MM.1S (cell line): ENCODE measurements at places on chromosomes 4 and X.

GRCh38 chr4:83993774-83994173 is 457.9 kb downstream of the GPAT3 start:
- no peak for DNase-seq
- H3K36me3 ChIP-seq = no peaks in the 10 kb centered on the region
- no peak overlapping the region for H3K4me3 ChIP-seq
- H3K27ac ChIP-seq = no peak overlapping the region
- no peaks in the 10 kb centered on the region for H3K27me3 ChIP-seq
- no peaks in the 10 kb centered on the region for H3K4me1 ChIP-seq

- DNase-seq = no peak
- no peak overlapping the region for H3K4me3 ChIP-seq
- no peak overlapping the region for H3K27ac ChIP-seq
- no peaks in the 10 kb centered on the region for H3K36me3 ChIP-seq
Observed at GRCh38 chr4:18536428-18536827, 514.9 kb upstream of the LCORL start.

DNA sequence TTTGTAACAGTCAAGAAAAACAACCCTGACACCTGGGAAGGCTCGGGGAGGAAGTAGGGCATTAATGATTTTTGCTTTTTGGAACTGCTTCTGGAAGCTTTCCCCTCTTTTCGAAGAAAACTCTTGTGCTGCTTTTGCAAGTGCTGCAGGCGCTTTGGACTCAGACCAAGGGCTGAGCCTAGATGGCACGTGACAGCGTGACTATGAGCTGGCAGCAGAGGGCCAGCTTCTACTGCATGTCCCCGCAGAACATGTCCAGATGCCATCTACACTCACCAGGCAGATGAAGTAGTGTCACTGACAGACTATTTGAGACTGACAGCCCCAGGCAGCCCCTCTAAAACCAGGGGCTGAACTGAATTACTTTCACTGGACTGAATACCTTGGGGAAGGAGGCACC is 6.2 kb downstream of the NR0B1 start:
- H3K27ac ChIP-seq = no peak overlapping the region
- H3K36me3 ChIP-seq = no peaks in the 10 kb centered on the region
- DNase-seq = no peak

DNA sequence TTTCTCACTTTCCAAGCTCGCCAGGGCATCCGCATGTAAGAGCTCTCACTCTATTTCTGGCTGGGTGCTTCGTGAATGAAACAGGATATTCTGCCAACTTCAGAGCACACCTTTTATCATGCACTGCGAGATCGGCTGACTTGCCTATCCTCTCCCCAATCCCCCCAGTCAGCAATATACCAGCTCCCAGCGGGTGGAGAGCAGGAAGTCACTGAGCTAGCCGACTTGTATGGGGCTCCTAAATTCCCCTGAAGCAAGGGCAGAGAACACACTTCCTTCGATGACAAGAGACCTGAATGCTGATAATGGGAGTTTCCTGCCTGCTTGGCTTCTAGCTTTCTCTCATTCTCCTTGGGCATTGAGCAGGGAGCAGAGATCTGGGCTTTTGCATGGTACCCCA is 33.8 kb upstream of the MAMLD1 start:
- no peak for DNase-seq
- no peak overlapping the region for H3K4me3 ChIP-seq
- H3K36me3 ChIP-seq = no peaks in the 10 kb centered on the region
- H3K27ac ChIP-seq = no peak overlapping the region

DNA sequence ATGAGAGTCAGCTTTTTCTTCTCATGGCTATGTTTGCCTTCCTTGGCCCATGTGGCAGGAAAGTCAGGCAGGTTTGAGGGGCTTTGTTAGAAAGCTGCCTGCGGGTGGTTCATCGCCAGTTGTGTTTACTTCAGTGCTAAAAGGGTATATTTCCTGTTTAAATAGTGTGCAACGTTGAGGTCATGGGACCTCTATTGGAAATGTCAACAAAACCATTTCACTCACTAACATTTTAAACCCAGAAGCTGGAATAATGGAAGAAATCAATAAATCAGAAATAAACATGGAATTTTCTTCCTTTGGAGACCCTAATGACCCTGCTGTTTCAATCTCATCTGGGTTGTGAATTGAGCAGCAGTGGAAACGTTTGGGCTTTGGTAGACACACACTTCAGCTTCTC is 185.8 kb downstream of the ANKRD50 start:
- H3K4me1 ChIP-seq = no peaks in the 10 kb centered on the region
- no peaks in the 10 kb centered on the region for H3K36me3 ChIP-seq
- no peaks in the 10 kb centered on the region for H3K27me3 ChIP-seq
- H3K4me3 ChIP-seq = no peak overlapping the region
- DNase-seq = no peak

- no peak overlapping the region for H3K27ac ChIP-seq
- H3K27me3 ChIP-seq = no peaks in the 10 kb centered on the region
- H3K4me1 ChIP-seq = no peaks in the 10 kb centered on the region
- DNase-seq = no peak
Observed at GRCh38 chr4:165336743-165337142, 9.3 kb downstream of the MSMO1 start.

- peaks cover 85% of the 10 kb centered on the region for H3K27me3 ChIP-seq
- no peak overlapping the region for H3K27ac ChIP-seq
- no peak overlapping the region for H3K4me3 ChIP-seq
- no peaks in the 10 kb centered on the region for H3K4me1 ChIP-seq
- no peaks in the 10 kb centered on the region for H3K36me3 ChIP-seq
Observed at GRCh38 chr4:1770791-1771231, 22.3 kb upstream of the FGFR3 start.

GRCh38 chrX:65601530-65602220 is 65.8 kb upstream of the MSN start:
- H3K27me3 ChIP-seq = no peaks in the 10 kb centered on the region
- H3K36me3 ChIP-seq = no peaks in the 10 kb centered on the region
- no peak overlapping the region for H3K27ac ChIP-seq

DNA sequence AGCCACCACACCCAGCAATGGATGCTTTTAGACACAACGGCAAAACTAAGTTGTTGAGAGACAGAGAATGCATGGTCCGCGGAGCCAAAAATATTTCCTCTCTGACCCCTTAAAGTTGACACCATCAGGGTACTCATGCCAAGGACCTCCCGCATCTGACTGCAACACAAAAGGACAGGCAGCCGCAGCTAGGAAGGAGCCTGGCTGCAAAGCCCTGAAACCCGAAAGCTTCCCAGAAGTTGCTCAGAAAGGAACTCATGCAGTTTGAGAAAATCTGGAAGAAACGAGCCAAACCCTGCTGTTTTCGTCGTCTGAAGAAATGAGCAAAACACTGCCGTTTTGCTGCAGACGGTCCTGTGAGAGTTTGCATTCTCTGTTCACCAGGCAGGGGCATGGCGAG is 16.5 kb downstream of the DHRSX start:
- no peaks in the 10 kb centered on the region for H3K36me3 ChIP-seq
- DNase-seq = no peak
- H3K27ac ChIP-seq = no peak overlapping the region
- H3K27me3 ChIP-seq = no peaks in the 10 kb centered on the region

DNA sequence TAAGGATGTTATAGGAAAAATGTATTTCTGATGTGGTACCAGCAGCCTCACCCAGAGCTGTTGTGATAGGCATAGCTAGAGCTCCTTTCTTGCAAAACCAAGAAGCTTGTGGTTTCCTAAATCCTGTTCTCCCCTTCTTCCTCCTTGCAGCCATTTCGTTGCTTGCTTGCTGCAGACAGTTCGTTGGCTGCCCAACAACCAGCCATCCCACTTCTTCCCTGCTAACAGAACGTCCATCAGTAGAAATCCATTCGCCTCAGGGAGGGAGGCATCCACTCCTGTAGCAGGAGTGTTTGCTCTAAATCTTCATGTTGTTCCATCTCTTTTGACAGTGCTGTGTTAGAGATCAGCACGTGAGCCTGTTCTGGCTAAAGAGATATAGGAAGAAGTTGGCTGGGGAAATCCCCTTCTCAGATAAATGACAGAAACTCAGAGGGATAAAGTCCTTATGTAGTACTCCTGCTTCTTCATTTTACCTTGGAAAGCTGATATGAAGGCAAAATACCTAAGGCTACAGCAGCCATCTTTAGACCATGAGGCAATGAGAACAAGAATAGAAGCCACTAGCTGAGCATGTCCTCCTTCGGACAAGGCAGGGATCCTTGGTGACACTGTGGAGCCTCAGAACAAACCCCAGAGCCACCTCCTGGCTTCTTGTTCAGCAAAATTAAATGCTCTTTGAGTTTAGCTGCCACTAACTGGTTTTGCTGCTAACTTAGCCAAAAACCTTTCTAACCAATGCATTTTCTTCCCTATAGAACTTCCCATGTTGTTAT is 68.4 kb upstream of the RELL1 start:
- H3K4me3 ChIP-seq = no peak overlapping the region
- no peaks in the 10 kb centered on the region for H3K36me3 ChIP-seq
- H3K27ac ChIP-seq = no peak overlapping the region
- H3K27me3 ChIP-seq = no peaks in the 10 kb centered on the region
- no peak for DNase-seq
- no peaks in the 10 kb centered on the region for H3K4me1 ChIP-seq

DNA sequence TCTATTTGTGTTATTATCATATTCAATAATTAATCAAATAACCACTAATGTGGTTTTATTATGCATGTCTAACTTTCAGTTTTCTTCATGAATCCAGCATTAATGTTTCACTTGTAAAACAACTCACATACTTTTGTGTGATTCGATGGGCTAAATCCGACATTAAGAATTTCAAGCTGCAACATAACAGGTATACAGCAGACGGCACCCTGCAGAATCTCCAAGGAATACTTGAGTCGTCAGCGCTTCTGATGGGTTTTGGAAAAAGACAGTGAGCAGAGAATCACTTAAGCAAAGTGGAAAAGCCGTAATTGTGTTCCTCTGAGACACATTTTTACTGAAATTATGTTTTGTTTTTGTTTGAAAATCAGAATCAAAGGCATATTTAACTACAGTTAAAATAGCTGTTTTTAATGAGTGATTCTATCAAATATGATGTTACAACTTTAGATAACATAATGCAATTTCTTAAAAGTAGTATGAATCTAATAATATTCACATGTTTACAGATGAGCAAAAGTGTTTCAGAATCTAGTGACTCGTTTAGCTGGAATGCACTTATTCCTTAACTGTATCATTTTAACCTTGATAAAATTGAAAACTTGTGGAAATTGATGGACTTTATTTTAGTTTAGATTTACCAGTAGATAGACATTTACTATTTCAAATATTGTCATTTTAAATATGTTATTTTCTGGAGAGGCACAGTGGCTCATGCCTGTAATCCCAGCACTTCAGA is 514.8 kb downstream of the CCSER1 start:
- no peak overlapping the region for H3K4me3 ChIP-seq
- no peaks in the 10 kb centered on the region for H3K36me3 ChIP-seq
- no peaks in the 10 kb centered on the region for H3K4me1 ChIP-seq
- no peak overlapping the region for H3K27ac ChIP-seq
- no peaks in the 10 kb centered on the region for H3K27me3 ChIP-seq

DNA sequence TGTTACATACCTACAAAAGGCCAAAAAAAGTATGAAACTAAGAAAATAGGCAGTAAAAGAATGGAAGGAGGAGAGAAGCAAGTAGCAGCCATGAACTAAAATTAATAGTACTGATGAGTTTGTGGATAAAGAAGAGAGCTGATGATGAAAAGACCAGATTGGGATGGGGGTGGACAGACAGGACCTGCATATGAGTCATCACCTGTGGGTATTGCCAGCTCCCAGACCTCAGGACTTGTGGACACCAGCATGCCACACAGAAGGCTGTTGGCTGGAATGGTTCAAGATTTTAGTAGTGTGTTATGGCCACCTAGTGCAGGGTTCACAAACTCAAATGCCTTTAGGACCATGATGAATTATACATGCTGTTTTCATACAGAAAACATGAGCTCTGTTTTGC is 58.9 kb downstream of the ARX start:
- no peaks in the 10 kb centered on the region for H3K27me3 ChIP-seq
- no peaks in the 10 kb centered on the region for H3K36me3 ChIP-seq
- no peak overlapping the region for H3K27ac ChIP-seq
- H3K4me3 ChIP-seq = no peak overlapping the region

GRCh38 chr4:143189528-143189927 is 4.8 kb downstream of the USP38 start:
- DNase-seq = peak; percentile 46
- peak overlapping the region; percentile 11; the same call in 1 of the 2 replicates for H3K27ac ChIP-seq
- peaks cover 15% of the 10 kb centered on the region; the same call in 1 of the 2 replicates for H3K4me1 ChIP-seq
- no peaks in the 10 kb centered on the region for H3K27me3 ChIP-seq
- H3K36me3 ChIP-seq = no peaks in the 10 kb centered on the region; the same call in 1 of the 2 replicates

DNA sequence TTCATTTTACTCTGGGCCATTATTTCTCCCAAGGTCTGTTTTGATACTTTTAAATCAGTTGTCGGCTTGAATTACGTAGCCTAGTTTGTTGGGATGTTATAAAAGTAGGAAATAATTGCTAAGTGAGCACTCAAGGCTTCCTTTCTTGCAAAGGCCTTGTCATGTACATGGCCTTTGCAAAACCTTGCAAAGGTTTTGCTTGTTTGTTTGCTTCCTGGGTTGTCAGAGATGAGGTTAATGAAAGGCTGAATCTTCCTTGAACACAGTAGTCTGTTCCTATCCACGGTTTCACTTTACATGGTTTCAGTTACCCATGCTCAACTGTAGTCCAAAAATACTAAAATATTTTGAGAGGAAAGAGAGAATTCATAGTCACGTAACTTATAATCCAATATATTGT is 113.5 kb downstream of the NAA11 start:
- H3K27me3 ChIP-seq = no peaks in the 10 kb centered on the region
- H3K27ac ChIP-seq = no peak overlapping the region
- peak; percentile 37 for DNase-seq
- H3K4me3 ChIP-seq = no peak overlapping the region

GRCh38 chr4:182536221-182536811 is 293.1 kb downstream of the TENM3 start:
- H3K4me3 ChIP-seq = no peak overlapping the region
- no peaks in the 10 kb centered on the region for H3K4me1 ChIP-seq
- no peak for DNase-seq
- H3K27ac ChIP-seq = no peak overlapping the region
- H3K36me3 ChIP-seq = no peaks in the 10 kb centered on the region
- no peaks in the 10 kb centered on the region for H3K27me3 ChIP-seq

GRCh38 chr4:151727365-151727764 is 33.4 kb downstream of the GATB start:
- H3K27ac ChIP-seq = no peak overlapping the region
- no peak overlapping the region for H3K4me3 ChIP-seq
- H3K4me1 ChIP-seq = no peaks in the 10 kb centered on the region
- H3K27me3 ChIP-seq = no peaks in the 10 kb centered on the region

GRCh38 chr4:110624398-110624780 is 1.5 kb upstream of the PITX2 start:
- no peaks in the 10 kb centered on the region for H3K27me3 ChIP-seq
- no peaks in the 10 kb centered on the region for H3K36me3 ChIP-seq
- H3K4me3 ChIP-seq = no peak overlapping the region

GRCh38 chr4:99790796-99791617 is 25.6 kb upstream of the DAPP1 start:
- H3K36me3 ChIP-seq = no peaks in the 10 kb centered on the region
- H3K27me3 ChIP-seq = no peaks in the 10 kb centered on the region
- no peak overlapping the region for H3K4me3 ChIP-seq
- DNase-seq = no peak
- no peak overlapping the region for H3K27ac ChIP-seq

- H3K36me3 ChIP-seq = no peaks in the 10 kb centered on the region
- H3K27ac ChIP-seq = no peak overlapping the region
Observed at GRCh38 chr4:13647031-13647430, 19.5 kb upstream of the BOD1L1 start.

GRCh38 chr4:87281603-87282002 is 41.1 kb downstream of the HSD17B13 start:
- H3K4me1 ChIP-seq = no peaks in the 10 kb centered on the region
- H3K27ac ChIP-seq = no peak overlapping the region
- no peak overlapping the region for H3K4me3 ChIP-seq
